ENCODE measurements at places on chromosomes 4 and X. TPM values are rescaled to one million over a fixed set of nuclear protein-coding genes. Genes with fewer than 3 reads are reported as not detected.

The YIPF7 gene
- not detected for total RNA-seq

The CT45A10 gene
- not detected for total RNA-seq

The SHOX gene
- not detected for total RNA-seq

The MGAT4D gene
- total RNA-seq, result under 0.01 TPM
